Left lobe of liver (tissue), 2 donors: ENCODE measurements at places on chromosomes 11 and 22. TPM values are rescaled to one million over a fixed set of nuclear protein-coding genes. Genes with fewer than 3 reads are reported as not detected.

DNA sequence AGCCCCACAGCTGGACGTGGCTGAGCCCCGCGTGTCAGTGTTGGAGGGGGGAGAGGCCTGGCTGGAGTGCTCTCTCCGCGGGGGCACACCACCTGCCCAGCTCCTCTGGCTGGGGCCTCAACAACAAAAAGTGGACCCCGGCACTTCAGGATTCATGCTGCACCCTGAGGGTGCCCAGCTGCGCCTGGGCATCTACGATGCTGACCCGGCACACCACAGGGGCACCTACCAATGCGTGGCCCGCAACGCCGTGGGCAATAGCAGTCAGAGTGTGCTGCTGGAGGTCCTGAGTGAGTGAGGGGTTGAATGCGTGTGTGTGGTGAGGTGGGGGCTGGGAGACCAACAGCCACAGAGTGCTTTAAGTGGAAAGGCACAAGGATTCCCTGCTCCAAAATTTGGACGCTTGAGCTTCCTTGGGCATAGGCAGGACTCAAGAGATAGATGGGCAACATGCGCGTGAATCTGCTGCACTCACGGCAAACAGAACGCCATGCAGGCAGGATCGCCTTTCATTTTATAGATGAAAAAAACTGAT, 7.6 kb downstream of the VSIG10L2 start:
- DNase-seq: no peak

DNA sequence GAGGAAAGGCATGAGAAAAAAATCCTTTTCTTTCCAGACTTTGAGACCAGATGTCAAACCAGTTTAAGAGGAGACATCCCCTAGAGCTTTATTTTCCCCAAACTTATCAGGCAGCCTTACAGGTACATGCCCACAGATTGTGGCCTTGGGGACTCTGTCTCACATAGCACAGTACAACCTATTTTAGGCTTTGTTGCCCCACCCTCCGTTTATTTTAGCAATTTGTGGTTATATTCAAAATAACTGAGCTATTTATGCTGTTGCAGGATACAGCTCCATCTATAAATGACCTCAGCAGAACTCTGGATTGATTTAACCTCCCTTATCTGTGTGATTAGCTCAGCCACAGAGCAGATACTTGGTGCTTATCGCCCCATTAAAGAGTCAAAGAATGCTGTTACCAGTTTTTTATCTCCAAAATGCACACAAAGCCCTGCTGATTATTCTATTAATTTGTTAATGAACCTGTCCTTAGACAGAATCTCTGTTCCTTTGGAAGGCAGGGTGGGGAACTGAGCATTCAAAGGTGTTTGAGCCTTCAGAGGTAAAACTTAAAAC, 525.2 kb downstream of the OPCML start:
- no peak for DNase-seq

- DNase-seq: no peak
Measured at GRCh38 chr11:90243534-90243933, 20.7 kb upstream of the CHORDC1 start.

Gene NRGN
- total RNA-seq: 1.4 TPM

Gene RASL10A
- total RNA-seq: 1.0 TPM
